ENCODE measurements at places on chromosomes 13 and 19.

DNA sequence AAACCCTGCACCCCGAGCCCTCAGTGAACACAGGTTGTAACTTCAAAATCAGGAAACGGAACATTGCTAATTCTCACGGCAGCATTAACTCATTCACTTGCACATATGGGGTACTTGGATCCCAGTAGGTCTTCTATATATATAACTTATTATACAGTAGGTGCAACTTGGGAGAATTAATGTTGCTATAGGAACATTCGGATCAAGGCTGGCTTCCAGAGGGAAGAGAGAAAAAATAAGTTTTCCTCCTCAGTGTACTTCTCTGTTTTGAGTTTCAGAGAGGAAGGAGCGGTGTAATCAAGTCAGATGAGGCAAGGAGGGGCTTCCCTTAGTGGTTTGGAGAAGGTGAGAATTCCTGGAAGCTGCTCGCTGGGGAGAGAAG lies 90.9 kb upstream of the ZNF507 start:
- DNase-seq, result no peak

DNA sequence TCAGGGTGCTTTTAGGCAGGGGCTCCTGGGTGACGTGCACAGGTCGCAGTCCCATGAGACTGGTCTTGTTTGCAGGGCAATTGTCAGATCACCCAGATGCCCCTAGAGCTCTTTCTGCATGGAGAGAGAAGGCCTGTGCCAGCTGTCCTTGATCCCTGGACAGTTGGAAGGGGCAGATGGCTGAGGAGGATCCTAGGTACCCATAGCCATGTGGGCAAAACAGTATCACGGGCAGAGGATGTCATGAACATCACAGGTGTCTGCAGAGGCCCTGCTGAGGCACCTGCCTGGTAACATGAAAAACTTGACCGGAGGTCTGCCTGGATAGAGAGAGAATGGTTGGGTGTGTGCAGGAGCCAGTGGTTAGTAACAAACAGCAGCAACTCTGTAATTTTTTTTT lies 99.3 kb downstream of the ZNF536 start:
- no peak for DNase-seq

- no peak for DNase-seq
Observed at GRCh38 chr13:32894589-32895001, 121.6 kb upstream of the KL start.

DNA sequence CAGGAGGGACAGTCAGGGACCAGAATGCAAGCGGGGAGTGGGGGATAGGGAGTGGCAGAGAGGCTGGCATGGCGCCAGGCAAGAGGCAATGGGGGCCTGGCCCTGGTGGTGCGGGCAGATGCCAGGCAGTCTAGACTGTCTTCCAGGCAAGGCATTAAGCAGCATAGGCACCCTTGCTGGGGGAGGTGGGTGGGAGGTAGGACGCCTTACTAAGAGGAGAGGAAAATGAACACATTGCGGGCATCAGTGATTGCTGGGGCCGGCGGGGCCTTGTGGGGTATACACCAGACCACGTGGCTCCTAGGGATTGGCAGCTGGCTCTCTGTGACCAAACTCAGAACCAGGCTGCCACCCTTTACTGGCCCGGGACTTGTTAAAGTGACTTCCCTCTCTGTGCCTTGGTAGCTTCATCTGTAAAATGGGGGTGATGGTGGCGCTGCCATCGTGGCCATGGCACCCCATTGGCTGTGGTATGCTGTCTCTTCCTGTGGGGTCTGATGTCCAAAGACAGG lies 46.0 kb downstream of the DNM2 start:
- DNase-seq, result no peak

DNA sequence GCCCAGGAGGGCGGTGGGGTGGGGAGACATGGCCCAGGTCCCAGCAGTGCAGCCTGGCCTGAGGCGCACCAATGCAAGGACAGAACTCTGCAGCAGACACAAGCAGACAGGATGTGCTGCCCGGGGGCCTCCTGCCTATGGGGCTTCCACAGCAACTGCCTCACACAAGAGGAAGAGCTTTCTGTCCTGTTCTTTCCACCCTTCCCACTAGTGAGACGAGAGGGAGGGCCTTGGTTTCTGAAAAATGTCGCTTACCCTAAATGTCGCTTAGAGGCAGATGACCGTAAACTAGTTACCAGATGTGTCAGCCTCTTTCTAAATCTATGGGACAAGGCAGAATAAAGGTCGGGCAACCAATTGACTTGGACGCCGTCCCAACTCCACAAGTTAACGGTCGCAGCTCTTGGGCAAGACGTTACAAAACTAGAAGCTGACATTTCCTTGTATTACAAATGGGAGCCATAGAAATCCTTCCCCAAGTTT lies at the start of gene LAIR1:
TSS of gene LAIR1 (minus strand) at position 157 of the 483 bp plus-strand sequence. CDS start at position 30, 127 bp downstream.
- no peak for DNase-seq

- no peak for DNase-seq
Observed at GRCh38 chr19:3184847-3185460, 776 bp upstream of the NCLN start.

GRCh38 chr13:23348262-23349127 lies 85.0 kb downstream of the SACS start:
- no peak for DNase-seq

DNA sequence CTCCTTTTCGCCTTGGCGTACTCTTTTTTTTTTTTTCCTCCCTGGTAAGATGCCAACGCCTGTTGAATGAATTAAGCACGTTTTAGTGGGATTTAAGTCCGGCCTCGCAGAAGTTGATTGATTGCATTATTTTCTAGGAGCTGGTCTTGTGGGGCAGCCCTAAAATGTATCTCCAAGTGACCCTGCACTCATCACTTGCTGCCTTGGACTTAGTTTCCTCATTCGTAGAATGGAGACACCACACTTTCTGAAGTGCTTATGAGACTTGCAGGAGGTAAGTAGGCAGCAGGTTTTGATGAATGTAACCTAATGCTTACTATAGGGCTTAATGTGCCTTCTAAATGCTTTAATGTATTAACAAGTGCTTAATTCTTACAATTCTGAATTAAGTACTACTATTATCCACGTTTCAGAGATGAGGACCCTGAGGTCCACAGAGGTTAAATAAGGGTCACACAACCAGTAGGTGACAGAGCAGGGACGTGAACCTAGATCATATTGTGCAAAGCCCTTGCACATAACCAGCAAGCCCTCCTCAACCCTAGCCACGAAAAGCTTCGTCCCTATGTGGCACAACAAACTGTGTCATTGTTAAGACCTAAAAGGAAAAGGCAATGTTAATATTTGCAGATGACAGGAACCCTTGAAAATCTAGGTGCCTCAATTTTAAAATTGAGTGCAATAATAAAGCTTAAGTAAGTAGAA lies 514 bp upstream of the ARGLU1 start:
- no peak for DNase-seq

DNA sequence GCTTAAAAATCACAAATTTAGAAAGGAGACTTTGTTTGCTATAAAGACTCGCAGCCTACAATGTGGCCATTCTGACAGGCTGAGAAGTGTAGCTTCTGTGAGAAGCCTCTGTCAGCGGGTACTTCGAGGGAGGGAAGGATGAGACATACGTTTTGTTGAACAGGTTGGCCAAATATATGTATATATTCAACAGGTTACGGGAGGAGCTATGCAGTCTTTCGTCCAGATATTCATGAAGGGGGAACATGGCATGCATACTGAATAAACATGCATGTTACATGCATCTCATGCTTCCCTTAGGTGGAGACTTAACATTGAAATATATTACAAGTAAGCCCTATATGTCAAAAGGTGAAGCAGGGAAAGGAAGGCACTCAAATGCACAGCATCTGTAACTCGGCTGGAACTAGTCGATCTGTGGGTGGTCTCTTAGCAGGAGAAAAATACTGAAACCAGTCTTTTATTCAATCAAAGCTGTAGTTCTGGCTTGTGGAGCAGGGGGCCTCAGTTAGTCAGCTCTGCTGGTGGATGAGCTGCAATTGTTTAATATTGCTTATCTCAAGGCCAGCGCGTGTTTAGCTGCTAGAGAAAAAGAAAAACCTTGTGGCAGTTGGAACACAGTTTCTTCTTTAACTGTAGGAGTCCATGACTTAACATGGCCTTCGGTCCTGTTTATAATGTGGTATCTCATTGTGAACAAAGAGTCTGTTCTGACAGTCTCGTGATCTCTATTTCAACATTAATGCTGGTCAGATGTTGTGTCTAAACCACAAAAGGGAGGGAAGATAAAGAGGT lies 94.3 kb downstream of the FAM216B start:
- DNase-seq, result no peak

GRCh38 chr19:36773223-36773579 lies 594 bp upstream of the ZNF850 start:
- no peak for DNase-seq

- DNase-seq, result no peak
Observed at GRCh38 chr13:57638186-57638890, 6.8 kb downstream of the PCDH17 start.

DNA sequence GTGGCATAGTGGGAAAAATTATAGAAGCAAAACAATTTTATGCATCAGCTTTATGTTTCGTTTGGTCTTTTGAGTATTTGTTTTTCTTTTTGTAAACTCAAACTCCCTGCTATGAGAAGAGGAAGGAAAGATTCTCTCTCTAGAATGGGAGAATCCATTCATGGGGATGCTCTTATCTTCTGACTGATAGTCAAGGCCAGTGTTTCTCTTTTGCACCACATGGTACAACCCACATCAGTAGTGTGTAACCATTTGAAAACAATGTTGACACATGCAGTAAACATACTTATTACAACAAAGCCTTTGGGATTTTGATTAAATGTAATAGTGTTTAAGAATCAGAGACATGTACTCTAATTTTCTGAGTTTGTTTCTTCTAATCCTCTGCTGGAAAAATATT lies 490.5 kb downstream of the MYO16 start:
- DNase-seq, result no peak

- peak; percentile 41 for DNase-seq
Observed at GRCh38 chr19:34120846-34121639, 51.3 kb upstream of the LSM14A start.

DNA sequence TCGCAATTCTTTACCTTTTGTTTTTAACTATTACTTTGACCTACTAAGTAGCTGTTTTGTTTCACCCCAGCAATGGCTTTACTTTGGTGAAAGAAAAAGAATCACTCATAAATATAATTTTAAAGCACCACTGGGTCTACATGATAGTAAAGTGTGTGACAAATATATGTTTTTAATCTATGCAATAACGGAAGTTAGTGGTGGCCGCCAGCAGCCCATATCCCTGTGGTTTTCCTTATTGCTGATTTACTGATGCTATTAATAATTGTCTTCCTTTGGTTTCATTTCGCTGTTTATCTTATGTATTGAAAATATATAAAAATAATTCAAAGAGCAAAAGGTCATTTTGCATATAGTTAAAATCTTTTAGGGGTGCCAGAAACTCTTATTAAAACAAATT lies 491.3 kb downstream of the DIAPH3 start:
- no peak for DNase-seq

DNA sequence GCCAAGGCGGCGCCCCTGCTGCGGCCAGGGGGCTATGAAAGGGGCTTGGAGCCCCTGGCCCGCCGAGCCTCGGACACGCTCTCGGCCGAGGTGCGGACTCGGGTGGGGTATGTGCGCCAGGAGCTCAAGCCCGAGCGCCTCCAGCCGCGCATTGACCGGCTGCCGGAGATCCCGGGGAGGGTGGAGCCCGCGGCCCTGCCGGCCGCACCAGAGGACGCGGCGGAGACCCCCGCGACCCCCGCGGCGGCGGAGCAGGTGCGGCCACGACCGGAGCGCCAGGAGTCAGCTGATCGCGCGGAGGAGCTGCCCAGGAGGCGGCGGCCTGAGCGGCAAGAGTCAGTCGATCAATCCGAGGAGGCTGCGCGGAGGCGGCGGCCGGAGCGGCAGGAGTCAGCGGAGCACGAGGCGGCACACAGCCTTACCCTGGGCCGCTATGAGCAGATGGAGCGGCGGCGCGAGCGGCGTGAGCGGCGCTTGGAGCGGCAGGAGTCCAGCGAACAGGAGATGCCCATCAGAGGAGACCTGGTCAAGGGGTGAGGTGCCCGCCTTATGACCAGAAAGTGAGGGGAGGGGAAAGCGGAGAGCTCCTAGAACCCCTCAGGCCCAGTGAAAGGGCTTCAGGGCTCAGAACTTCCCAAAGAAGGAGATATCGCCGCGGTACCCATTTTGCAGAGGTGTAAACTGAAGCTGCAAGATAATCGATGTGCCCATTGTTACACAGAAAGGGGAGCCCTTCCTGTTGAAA lies 8.8 kb upstream of the SHKBP1 start:
- no peak for DNase-seq

GRCh38 chr19:15112385-15112784 lies 5.2 kb downstream of the SYDE1 start:
- DNase-seq, result no peak

- DNase-seq, result no peak
Observed at GRCh38 chr13:59166174-59166573, 997.6 kb downstream of the DIAPH3 start.

DNA sequence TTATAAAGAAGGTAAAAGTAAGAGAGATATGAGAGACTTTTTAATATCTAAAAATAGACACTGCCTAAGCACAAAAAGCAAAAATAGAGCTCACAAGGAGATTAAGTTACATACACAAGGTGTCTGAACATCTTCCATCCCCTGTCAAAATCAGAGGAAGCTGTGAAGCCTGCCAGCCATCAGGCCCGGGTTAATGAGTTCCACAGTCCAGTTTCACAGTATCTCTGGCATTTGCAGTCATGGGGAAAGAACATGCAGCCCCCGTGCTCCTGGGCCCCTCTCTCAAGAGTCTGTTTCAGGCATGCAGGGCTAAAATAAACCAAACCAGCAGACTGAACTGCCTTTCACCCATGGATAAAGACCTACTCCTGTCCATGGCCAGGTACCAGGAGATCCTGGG lies 79.2 kb downstream of the TBC1D4 start:
- DNase-seq, result no peak

DNA sequence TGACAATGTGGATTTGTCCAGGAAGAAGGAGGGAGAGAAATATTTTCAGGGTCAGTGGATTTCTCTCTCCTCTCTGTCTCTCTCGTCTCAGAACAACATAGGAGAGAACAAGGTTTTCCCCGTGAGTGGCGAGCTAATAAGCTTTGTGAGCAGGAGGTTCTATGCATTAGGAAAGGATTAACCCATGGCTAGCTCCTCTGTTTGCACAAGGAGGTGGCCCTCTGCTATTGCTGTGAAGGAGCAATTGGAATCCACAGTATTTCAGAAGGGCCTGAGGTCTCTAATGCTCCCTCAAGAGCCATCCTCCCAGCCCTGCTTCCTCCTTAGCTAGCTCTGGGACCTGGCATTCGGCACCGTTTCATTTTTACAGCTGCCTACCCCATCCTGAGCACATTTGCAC lies 288.9 kb upstream of the MAB21L1 start:
- DNase-seq, result no peak

- no peak for DNase-seq
Observed at GRCh38 chr19:54959840-54960239, 6.3 kb upstream of the NLRP2 start.

- no peak for DNase-seq
Observed at GRCh38 chr19:33410915-33411401, 37.4 kb downstream of the CEBPG start.
